GM23248 (cell line): ENCODE measurements at places on chromosomes 12 and 14. TPM values are rescaled to one million over a fixed set of nuclear protein-coding genes. Genes with fewer than 3 reads are reported as not detected.
A peak's percentile ranks its signal among the peaks of the same experiment; 100 is the strongest.

UTP20 gene
- total RNA-seq: 13.4 and 15.4 TPM in 2 replicates

DNA sequence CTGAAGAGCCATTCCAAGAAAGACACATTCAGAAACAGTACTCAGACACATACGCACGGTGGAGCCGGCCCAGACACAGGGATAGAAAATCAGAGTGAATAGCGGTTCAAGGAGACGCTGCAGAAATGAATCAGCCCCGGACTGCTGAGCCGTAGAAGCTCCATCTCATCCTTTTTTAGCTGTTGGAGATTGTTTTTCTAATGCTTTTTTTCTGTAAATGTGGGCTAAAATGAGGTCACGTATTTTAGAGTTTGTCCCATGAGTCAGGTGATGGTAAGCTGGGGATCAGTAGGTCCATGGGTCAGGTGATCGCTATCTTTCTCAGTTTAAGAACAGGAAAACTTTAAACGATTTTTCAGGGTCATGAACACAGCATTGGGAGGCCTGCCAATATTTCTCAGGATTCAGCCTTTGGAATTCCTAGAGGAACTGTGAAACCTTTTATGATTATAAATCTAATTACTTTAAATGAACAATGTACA is 202.4 kb downstream of the ITPR2 start:
- peak; percentile 66 for DNase-seq

TRIM9 gene
- 0.32 TPM in 1 of 2 replicates, not detected in the other for total RNA-seq

- peak; percentile 92 for DNase-seq
These were observed 6.0 kb upstream of the GPR84 start for GRCh38 chr12:54370171-54370730.

GRCh38 chr12:42704810-42705401 is 115.4 kb upstream of the PRICKLE1 start:
- DNase-seq: no peak

DNA sequence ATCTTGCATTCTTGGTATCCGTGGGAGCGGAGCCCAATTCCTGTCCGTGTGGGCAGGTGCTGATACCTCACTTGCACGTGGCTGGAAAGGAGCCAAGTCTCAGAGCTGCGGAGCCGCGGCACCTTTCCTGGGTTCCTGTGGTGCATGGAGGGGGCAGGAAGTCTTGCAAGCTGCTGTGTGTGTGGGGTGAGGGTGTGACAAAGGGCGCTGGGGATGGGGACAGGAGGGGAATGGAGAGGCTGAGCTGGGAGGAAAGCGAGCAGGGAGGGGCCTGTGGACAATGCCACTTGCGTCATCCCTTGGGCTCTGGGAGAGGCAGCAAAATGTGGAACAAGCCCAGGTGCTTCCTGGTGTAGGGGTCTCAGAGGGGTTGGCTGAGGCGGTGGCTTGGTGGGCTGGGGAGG is 86.7 kb downstream of the CALM1 start:
- DNase-seq: no peak

DNA sequence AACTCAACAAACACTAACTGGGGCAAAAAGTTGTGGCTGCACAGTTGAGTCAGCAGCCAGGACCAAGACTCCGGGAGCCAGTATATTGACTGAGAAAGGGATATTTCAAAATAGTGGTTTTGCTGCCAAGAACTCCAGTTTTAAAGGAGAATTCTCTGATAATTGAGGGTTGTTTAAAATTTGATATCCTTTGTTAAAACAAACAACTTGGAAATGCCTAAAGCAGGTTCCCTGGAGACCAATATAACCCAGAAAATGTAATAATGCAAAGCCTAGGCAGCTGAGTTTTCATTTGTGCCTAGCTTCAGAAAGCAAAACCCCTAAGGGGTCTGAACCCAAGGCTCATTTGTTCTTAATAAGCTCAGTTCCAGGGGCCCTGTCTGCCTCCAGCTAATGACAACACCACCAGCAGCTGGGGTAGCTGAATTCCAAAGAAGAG is 311.7 kb upstream of the CCDC196 start:
- DNase-seq: peak; percentile 8

DNA sequence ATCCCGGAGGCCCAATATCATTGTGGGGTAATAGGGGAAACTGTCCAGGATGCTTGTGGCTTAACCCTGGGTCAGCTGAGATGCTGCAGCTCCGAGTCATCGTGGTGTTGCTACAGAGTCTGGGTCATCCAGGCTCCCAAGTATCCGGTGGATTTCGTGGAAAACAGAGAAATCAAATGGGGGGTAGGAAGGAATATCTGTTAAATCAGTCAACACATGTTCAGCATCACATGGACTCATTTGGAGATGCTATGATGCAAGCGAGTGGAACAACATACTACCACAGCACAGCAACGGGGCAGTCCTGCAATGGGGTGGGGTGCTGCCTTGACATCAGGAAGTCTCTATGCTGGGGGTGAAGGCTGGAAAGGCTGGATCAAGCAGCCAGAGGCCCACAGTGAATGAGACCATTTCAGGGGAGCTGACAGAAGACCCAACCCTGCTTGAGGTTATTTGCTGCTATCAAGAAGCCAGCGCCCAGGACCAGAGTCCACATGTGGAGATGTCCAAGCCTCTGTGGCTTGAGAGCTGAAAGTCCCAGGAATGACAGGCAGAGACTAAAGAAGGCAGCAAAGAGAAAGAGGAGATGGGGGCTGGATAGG is 22.9 kb downstream of the VDR start:
- peak; percentile 98 for DNase-seq

BATF gene
- not detected in 2 replicates for total RNA-seq

GRCh38 chr12:103952497-103952896 is 13.2 kb upstream of the TDG start:
- DNase-seq: no peak

GRCh38 chr14:68401317-68401716 is 391.6 kb downstream of the ZFP36L1 start:
- peak; percentile 19 for DNase-seq

GRCh38 chr12:100608776-100609175 is 35.3 kb downstream of the GAS2L3 start:
- DNase-seq: no peak

GRCh38 chr12:16555630-16556029 is 50.3 kb downstream of the LMO3 start:
- peak; percentile 46 for DNase-seq

LUM gene
- 556 and 573 TPM in 2 replicates for total RNA-seq

DNA sequence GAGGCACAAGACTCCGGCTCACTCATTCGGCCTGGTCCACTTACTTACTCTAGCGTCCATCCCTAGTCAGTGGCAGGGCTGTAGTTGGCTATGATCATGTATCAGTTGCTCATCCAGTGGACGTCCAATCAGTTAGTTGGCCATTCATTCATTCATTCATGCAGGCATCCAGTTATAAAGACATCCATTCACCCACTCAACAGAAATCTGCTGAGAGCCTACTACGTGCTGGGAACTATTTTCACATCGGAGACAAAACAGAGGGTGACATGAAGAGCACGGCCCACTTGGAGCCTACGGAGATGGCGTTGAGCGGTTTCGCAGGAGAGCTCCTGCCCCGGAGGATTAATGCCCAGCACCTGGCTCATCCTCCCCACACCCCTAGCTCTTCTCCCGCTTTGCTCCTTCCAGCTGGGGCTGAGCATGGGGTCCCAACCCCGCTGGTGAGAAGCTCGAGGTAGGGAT is 49.7 kb downstream of the SNAPC1 start:
- no peak for DNase-seq

GRCh38 chr14:35403114-35403602 is 1.4 kb downstream of the NFKBIA start:
- peak; percentile 72 for DNase-seq

DNA sequence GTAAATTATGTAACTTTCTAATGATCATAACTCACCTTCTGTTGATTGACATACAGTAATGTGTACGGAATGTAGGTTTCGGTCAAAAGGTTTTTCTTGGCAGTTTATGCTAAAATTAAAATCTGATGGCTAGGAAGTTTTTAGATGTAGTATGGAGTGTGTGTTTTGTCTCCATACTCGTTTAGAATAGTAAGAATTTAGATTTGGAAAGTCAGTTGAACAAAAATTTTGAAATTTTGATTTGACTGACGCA is 859 bp downstream of the PALS1 start:
- DNase-seq: no peak

MYH6 gene
- not detected in 2 replicates for total RNA-seq

HHIPL1 gene
- 11.3 and 19.2 TPM in 2 replicates for total RNA-seq

- DNase-seq: no peak
These were observed 19.4 kb downstream of the PYGL start for GRCh38 chr14:50924843-50925242.

DNA sequence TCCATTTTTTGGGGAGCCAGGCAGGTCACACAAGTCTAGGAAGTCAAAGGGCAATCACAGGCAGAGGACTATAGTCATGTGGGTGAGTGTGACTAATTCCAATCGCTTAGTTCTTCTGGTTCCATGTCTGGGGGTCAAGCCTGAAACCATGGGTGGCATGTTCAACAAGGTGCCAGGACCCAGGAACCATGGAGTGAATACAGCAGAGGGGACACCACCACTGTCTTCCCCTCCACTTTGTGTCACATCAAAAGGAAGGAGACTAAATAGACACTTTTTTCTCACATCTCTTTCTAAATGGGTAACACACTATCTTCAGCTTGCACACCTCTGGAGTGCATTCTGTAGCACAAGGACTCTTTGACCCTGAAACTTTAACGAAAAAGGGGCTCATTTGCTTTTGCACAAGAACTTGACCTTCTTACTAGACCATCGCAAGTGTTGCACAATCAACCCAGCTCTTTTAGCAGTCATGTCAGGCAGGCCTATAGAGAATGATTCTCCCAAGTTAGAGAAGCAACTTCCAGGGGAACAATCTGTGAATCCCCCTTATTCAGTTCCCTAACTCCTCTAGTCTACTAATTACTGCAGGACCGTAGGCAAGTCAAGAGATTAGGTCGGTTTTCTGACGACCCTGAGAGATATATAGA is 398.7 kb downstream of the NELL2 start:
- no peak for DNase-seq

DNA sequence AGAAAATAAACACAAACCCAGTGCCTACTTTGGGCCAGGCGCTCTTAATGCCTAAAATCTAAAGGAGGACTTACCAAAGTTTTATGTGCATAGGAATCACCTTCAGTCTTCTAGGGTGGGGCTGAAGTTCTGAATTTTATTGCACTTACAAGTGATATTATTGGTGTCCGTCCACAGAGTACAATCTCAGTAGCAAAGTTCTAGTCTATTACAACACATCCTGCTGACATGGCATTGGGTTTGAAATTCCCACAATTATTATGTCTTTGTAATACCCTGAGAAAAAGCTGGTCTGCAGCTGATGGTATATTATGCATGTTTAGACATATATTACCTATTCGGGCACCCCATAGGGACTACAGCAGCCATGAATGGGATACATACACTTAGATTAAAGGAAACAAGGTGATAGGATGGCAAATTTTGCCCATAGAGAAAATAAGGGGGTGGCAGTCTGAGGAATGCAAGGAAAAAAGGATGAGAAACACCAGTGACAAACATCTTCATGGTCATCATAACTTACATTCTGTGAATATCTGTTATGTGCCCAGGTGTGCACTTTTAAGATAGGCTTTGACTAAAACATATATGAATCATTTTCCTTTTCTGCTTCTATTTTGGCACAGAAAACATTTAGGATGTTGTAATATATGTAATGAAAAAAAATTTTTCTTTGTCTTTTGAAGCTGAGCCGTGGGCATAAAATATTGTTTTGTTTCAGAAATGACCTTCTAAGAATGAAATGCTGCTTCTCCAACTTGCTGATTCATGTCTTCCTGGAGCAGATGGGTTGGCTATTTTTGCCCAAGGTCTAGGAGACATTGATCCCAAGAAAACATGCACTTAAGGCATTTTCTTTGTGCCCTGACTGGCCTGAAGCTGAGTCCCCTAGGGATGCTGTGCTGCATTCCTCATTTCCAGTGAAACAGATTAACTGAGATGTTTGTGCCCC is 27.2 kb upstream of the ALG10 start:
- DNase-seq: no peak

- peak; percentile 79 for DNase-seq
These were observed 380.8 kb upstream of the RGS6 start for GRCh38 chr14:71551291-71551950.

OR4K14 gene
- not detected in 2 replicates for total RNA-seq

DNA sequence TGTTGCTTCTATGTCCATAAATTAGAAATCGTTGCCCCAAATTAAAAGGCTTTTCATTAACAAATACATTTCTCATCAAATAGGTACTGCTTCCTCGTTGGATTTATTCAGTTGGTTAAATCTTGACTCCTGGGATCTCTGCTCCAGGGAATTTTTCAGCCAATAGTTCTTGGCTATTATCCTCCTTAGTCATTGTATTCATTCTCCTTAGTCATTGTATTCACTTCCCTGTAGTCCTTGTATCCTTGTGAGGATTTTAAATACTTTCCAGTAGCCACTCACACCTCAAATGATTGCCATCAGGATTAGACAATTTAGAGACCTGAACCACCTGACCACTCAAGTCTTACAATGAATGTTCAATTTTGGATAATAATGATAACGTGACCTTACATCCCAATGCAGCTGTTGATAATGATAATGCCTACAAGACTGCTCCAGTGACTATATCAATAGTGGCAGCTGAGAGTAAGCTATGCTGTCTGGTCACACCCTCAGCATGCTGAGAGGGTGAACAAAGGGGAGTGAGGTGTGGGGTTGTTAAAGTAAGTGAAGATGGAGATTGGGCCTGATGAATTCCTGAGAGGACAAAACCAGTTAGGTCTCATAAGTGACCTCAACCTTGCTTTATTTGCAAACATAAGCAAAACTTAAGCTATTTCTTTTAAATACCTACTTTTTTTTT is 193.7 kb upstream of the RTL1 start:
- no peak for DNase-seq

DNA sequence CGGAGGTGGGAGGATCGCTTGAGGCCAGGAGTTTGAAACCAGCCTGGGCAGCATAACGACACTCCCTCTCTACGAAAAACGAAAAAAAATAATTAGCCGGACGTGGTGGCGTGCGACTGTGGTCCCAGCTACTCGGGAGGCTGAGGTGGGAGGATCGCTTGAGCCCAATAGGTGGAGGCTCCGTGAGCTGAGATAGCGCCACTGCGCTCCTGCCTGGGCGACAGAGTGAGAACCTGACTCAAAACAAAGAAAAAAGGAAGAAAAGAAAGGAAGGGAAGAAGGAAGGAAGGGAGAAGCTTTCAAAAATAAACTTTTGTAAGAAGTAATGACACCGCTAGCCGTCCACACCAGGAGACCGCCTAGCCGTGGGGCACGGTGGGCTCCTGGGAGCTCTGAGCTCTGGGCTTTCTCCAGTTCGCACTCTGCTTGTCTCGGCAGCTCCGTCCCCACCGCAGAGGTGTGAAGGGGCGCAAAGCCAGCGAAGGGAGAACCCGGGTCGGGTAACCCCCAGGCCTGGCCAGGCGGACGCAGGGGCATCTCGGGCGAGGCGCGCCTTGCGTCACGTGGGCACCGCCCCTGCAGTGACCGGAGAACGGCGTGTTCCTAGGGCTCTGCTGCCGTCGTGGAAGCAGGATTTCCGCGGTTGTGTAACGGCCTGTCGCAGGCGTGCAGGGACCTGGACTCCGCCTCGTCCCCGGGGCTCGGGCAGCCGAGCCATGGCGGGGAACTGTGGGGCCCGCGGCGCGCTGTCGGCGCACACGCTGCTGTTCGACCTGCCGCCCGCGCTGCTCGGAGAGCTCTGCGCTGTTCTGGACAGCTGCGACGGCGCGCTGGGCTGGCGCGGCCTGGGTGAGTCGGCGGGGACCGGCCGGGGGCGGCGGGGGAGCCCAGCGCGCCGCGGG is at the start of gene IRAK3:
Gene IRAK3, plus strand, starts transcription at position 631 of the 902 bp plus-strand sequence. Its CDS starts 86 bp downstream, at position 717.
- DNase-seq: peak; percentile 82
